Vagina (tissue), 2 donors: ENCODE measurements at places on chromosomes 6 and 20.

GRCh38 chr20:43695571-43695970 lies 28.7 kb downstream of the MYBL2 start:
- DNase-seq, result no peak

GRCh38 chr20:2174067-2174466 lies 72.4 kb downstream of the STK35 start:
- no peak for DNase-seq

GRCh38 chr6:91029211-91029610 lies 442.3 kb upstream of the MAP3K7 start:
- DNase-seq, result no peak

DNA sequence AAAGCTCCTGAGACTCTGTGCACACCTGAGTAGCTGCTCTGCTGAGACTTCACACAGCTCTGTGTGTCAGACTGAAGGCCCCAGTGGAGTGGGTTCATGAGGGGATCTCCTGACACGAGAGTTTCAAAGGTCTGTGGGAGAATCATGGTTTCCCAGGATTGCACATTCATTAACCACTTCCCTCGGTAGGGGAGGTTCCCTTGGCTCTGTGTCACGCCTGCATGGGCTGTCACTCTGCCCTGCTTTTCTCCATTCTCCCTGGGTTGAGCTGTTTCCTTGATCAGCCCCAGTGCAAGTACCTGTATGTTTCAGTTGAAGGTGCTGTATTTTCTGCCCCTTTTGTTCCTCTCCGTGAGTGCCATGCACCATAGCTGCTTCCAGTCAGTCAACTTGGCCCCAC lies 236.9 kb downstream of the EPM2A start:
- DNase-seq, result no peak

- peak; percentile 18 for DNase-seq
Measured at GRCh38 chr20:11995805-11996567, 78.3 kb downstream of the BTBD3 start.

DNA sequence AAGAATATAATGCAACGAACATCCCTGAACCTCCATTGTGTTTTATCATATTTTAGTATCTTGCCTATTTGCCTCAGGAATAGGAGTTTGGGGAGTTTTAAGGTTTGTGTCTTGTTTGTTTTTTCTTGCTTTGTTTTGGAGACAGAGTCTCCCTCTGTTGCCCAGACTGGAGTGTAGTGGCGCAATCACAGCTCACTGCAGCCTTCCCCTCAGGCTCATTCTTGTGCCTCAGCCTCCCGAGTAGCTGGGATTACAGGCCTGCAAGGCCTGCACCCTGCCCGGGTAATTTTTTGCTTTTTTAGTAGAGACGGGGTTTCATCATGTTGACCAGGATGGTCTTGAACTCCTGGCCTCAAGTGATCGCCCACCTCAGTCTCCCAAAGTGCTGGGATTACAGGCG lies 63.3 kb upstream of the CARMIL1 start:
- DNase-seq, result no peak

DNA sequence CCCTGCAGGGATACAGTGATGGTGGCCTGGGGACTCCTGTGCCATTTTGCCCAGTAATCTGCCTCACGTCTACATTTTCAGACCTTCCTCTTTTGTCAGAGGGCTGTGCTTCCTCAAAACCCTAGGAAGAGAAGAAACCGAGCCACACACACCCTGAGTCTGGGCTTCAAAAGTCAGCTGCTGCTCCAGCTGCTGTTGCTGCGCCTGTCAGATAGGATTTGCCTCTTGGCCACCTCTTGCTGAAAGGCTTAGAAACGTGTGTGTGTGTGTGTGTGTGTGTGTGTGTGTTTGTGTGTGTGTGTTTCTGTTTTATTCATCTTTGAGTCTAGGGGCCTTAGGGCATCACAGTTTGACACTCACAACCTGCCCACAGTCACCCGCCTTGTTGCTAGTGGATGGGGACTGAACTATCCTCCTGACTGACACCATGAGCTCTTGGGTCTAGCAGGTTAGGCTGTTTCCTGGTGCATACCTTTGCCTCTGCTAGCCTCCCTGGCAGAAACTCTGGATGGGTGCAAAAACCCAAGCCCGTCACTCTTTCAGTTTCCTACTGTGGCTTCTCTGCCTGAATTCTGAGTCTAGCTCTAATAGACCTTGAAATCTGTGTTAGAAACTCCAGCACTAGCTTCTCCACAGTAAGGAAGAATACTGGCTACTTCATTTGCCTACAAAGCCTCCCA lies 94.9 kb upstream of the CEP85L start:
- DNase-seq, result no peak

DNA sequence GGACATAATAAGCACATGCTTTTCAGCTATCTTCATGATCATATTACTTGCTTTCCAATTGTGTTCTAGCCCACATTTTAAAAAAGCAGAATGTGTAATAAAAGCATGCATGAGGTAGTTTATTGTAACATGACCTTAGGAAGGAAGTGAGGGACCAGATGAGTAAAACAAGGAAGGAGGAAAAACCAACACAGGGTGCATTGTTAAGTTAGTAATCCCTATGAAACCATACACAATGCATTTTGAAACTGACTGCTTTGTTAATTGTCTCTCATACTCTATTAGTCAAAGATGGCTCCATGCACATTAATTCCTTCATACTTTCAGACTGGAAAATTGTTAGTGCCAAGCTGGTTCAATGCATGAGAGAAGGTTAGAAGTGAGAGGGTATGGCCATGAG lies 37.7 kb upstream of the CENPW start:
- no peak for DNase-seq

GRCh38 chr20:41142919-41143318 lies 5.6 kb downstream of the PLCG1 start:
- DNase-seq, result no peak

DNA sequence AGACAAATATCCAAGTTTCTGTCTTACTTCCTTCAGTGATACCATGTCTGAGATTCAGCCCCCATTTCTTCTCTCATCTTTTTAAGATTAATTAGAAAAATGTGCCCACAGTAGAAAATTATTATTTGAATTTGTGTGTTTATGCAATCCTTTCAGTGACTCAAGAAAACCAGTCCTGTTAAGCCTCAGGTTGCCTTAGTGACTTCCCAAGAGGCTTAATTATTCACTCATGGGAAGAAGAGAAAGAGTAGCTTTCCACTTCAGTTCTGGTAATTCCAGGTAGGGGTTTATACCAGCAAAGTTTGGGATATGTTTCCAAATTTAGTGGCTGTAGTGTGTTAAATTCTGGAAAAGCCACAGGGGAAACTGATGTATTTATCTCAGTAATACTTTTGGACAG lies 149.1 kb downstream of the RIMS1 start:
- no peak for DNase-seq

- DNase-seq, result peak; percentile 76
Measured at GRCh38 chr20:24441661-24442060, 27.8 kb upstream of the SYNDIG1 start.

DNA sequence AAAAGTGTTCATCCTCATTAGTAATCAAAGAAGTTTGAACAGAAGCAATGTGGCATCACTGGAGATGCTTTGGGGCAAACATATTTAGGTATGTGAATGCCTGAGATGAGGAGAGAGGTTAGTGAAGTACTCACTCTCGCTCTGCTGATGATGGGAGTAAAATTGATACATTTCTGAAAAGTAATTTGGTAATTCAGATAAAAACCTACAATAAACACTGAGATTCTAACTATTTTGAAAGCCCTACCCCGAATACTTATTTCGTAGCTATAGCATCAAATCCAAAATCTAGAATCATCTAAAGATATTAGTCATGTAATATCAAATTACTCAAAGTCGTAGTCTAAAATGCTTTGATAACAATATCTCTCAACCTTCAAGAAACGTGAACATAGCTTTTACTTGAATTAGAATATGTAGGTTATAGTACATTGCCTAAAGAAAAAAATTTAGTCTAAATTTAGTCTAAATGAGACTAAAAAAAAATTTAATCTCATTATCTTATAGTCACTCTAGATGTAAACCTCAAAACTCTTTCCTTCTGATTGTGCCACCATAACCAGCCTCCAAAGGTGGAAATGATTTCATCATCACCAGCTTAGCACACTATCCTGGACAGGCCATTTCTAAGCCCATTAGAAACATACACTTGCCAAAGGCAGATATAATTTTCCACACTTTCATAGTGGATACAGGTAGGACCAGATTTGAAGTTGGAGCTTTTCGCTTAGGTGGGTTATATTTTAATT lies 232.5 kb upstream of the TAB2 start:
- no peak for DNase-seq

DNA sequence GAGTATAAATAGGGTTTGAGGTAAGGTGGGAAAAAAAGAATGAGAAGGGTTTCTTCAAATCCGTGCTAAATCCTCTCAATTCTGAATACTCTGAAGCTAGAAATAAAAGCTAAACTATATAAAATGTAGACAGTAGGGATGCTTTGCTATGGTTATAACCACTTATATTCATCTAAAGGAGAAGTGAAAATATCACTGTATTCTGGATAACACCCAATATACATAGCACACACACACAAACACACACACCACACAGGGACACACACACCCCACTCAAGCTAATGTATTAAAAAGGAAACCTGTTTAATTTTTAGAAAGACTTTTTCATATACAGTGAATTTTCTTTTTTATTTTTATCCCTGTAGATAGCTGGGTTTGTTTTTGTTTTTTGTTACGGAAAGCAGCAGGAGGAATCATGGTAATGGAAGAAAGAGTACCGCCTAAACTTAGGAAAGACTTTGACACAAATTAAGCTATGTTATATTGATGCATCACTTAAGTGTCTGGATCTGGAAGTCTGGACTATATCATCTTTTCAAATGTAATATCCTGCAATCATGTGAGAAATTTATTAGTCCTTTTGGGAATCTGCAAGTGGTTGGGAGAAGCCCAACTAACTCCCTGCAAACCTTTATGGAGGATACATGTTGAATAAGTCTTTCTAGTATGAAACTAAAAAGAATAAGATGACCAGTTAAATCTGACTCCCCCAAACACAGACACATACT lies 68.4 kb upstream of the FABP7 start:
- no peak for DNase-seq

- DNase-seq, result no peak
Measured at GRCh38 chr6:18352001-18352400, 35.1 kb upstream of the RNF144B start.

- DNase-seq, result no peak
Measured at GRCh38 chr20:37921341-37921929, 18.5 kb downstream of the VSTM2L start.

DNA sequence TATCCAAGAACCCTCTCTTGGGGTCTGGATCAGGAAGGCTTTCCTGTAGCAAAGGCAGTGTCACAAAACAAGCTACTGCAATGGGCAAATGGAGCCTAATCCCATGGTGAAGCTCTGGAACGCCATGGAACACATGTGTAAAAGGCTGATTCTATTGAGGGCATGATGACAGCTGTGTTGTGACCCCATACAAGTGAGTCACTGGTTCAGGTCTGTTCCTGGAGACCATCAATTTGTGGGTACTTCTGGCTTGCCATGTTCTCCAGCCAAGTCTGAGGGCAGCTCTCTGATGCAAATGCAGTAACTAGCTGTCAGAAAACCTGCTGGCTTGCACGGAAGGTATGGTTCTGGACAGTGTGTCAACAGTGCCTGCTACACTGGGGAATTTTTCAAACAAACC lies 33.3 kb upstream of the ECHDC1 start:
- DNase-seq, result no peak

DNA sequence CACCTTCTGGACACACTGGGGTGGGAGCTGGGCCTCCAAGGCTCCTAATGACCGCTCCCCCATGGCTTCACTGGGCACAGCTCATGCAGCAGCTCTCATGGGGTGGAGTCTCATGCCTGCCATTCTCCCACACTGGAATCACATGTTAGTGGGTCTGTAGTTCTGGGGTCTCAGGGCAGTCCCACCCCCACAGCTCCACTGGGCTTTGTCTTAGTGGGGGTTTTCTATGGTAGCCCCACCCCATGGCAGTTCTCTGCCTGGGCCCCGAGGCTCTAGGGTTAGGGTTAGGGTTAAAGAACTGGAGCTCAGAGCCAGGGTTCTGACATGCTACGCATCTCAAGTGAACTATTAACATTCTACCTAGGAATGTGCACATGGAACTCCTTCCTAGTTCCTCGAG lies 139.0 kb downstream of the PCSK2 start:
- peak; percentile 65 for DNase-seq

- no peak for DNase-seq
Measured at GRCh38 chr20:43188861-43189553, 699 bp downstream of the PTPRT start.

DNA sequence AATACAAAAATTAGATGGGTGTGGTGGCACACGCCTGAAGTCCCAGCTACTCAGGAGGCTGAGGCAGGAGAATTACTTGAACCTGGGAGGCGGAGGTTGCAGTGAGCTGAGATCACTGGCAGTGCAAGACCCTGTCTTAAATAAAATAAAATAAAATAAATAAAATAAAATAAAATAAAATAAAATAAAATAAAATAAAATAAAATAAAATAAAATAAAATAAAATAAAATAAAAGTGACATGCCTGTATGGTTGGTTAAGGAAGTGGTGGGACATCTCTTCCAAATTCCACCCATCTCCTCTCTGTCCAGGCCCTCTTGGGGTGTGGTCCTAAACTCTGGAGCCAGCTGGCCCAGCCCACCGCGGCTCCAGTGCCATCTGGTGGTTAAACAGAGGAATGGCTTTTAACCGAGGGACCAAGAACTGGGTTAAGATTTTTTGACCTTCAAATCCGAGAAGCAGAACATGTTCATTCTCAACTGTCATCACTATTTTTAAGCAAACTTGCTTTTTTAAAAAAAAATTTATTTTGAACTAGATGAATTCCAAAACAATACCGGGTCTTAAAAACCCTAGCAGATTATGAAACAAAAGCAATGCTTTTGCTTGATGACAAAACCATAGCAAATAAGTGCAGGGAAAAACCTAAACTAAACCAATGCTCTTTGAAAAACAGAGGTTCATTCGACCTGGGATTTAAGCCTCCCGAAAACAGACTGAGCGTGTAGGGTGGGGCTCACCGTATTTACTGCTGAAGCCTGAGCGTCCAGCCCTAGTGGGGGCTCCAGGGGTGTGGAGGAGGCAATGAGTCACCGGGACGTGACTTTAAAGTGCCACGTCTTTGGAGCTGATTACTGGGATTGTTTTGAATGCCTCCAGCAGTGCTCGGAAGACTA lies 68.8 kb downstream of the CDC5L start:
- DNase-seq, result no peak
